ENCODE measurements at places on chromosomes 6 and 20. TPM values are rescaled to one million over a fixed set of nuclear protein-coding genes. Genes with fewer than 3 reads are reported as not detected.

The TGM2 gene
- total RNA-seq = 237 TPM

The MRPL14 gene
- total RNA-seq = 43.7 TPM

The ZC3H12D gene
- not detected for total RNA-seq

The GRIK2 gene
- total RNA-seq = 15.8 TPM

DNA sequence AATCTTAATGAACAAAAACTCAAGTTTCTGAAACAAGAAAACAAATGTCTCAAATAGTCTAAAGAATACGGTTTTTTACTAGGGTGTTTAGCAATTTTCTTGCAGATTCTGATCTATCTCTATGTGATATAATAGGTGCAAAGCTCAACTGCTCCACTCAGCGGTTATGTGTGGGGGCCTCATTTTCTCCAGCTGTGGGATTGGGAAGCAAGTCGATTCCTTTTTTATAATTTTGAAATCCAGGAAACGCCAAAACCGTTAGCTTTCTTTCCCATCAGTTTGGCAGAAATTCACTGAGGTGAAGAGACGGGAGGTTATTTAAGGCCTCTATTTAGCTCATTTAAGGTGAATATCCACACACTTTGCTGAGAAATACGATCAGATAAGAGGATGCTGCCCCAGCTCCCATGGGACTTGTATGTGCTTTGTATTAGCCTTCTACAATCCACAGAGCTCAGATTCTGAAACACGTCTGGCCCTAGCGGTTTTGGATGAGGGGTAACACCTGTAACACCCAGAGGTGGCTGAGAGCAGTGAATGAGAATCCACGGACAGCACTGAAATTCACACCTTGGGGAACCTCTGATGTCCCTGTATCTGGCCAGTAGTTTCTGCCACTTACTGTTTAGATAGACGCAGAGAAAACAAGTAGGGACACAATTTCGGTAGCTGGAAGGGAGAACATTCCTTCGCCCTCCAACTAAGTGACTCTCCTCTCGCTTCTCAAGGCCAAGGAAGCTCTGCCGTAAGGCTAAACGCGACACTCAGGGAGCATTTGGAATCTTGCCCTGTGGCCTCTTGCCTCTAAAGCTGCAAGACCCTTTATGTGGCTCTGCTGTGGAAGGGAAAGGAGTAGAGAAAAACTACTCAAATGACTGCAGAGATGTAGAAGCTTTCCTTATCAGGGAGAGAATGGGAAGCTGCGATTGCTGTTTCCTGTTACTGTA is 6.5 kb upstream of the BCAS4 start:
- H3K4me1 ChIP-seq = peaks cover 15% of the 10 kb centered on the region
- peak; percentile 68 for DNase-seq
- H3K4me3 ChIP-seq = no peak overlapping the region
- no peaks in the 10 kb centered on the region for H3K27me3 ChIP-seq
- H3K36me3 ChIP-seq = no peaks in the 10 kb centered on the region
- no peak overlapping the region for H3K27ac ChIP-seq

GRCh38 chr6:33081098-33081824 is 5.5 kb downstream of the HLA-DPB1 start:
- DNase-seq = no peak
- H3K36me3 ChIP-seq = no peaks in the 10 kb centered on the region
- H3K27me3 ChIP-seq = peaks cover 17% of the 10 kb centered on the region

DNA sequence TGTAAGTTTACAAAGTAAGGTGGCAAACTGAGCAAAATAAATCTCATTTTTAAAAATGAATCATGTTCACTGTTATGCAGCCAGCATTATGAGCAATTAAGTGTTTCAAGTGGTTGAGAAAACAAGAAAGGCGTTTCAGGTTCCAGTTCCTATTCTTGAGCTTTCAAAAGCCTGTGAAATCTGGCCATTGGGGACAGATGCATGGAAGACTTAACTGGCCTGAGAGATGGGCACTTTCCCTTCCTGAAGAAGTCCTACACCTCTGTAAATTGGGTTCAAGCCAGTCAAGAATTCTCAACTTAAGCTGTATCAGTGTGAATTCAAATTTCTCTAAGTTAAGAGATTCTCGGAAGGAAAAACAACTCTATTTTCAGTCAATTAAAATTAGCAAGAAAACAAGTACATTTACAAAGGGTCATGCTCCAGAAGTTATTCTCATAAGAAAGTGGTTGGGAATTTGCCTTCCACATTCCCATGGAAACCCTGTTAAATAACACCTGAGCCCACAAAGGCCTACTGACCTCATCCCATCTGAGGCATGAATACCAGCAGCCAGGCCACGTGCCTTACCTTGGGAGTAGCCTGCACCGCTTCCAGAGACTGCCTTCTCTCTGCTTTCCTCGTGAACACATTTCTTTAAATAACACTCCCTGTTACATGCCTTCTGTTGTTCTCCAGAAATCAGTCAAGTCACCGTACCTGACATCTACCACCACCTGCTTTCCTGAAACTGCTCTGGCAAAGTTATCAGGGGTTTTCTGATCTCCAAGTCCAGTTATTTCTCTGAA is 19.4 kb downstream of the MAP3K5 start:
- no peak overlapping the region for H3K4me3 ChIP-seq
- H3K27me3 ChIP-seq = no peaks in the 10 kb centered on the region
- H3K27ac ChIP-seq = no peak overlapping the region
- H3K36me3 ChIP-seq = no peaks in the 10 kb centered on the region
- DNase-seq = no peak

GRCh38 chr20:14996883-14997672 is 659.7 kb upstream of the FLRT3 start:
- H3K27me3 ChIP-seq = no peaks in the 10 kb centered on the region
- no peak for DNase-seq
- H3K36me3 ChIP-seq = no peaks in the 10 kb centered on the region
- no peak overlapping the region for H3K27ac ChIP-seq
- no peak overlapping the region for H3K4me3 ChIP-seq

DNA sequence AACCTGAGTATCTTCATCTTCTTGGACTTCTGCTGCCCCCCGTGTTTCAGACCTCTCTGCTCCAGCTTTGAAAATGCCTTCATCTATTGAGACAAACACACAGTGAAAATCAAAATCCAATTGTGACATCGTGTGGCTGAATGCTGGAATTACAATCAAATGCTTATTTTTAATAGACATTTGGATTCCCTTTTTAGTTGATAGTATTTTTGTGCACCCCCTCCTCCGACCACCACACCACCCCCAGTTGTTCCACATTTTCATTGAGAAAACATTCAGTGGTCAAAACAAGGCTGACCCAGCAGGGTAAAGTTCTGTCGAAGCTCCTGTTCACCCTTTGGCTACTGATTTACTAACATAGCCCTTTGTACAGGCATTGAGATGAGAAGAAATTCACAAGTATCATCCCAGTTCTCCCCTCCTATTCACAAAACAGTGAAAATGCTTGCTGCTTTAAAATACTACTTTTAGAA is 79.0 kb downstream of the NRSN1 start:
- no peaks in the 10 kb centered on the region for H3K4me1 ChIP-seq
- no peak overlapping the region for H3K27ac ChIP-seq
- H3K27me3 ChIP-seq = no peaks in the 10 kb centered on the region
- peak; percentile 38 for DNase-seq

DNA sequence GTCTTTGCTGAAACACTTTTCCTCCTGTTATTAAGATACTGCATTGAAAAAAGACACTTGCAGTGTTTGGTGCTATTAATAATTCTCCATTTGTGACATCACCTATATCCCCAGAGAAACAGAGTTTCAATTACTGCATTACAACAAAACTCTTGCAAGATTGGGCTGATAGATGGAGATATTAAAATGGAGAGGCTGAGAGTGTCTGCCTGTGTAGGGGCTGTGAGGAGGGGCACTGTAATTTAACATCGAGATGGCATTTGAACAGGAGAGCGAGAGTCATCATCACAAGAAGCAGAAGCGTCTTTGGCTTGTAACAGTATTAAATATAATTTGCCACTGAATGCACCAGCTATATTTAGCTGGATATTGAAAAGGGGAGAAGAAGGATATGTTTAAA is 316.5 kb downstream of the CDH26 start:
- no peak for DNase-seq
- no peak overlapping the region for H3K27ac ChIP-seq
- no peaks in the 10 kb centered on the region for H3K36me3 ChIP-seq
- no peaks in the 10 kb centered on the region for H3K4me1 ChIP-seq

DNA sequence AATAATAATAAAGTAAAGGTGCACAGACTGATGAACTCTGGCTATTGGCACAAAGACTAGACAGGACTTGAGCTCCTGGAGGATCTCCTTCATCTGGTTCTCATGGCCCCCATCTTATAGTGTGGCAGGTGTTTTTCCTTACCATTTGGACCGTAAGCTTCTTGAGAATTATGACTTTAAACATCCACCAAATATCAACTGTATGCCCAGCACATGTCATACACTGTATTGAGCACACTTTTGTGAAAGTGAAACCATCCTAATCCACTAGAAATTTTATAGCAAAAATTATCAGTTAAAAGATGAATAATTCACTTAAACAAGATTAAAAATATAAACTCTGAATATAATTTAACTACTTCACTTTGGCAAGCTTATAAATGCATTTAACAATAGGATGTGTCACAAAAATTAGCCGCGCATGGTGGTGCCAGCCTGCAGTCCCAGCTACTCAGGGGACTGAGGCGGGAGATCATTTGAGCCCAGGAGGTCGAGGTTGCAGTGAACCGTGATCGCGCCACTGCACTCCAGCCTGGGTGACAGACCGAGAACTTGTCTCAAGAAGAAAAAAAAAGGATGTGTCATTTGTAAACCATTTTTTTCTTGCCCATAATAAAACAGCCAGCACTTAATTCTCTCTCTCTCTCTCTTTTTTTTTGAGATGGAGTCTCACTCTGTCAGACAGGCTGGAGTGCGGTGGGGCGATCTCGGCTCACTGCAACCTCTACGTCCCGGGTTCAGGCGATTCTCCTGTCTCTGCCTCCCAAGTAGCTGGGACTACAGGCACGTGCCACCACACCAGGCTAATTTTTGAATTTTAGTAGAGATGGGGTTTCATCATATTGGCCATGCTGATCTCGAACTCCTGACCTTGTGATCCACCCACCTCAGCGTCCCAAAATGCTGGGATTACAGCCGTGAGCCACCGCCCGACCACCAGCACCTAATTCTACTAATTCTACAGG is 9.1 kb downstream of the HIVEP2 start:
- no peak overlapping the region for H3K4me3 ChIP-seq
- no peaks in the 10 kb centered on the region for H3K27me3 ChIP-seq
- peaks cover 6% of the 10 kb centered on the region for H3K4me1 ChIP-seq
- DNase-seq = no peak
- no peak overlapping the region for H3K27ac ChIP-seq

DNA sequence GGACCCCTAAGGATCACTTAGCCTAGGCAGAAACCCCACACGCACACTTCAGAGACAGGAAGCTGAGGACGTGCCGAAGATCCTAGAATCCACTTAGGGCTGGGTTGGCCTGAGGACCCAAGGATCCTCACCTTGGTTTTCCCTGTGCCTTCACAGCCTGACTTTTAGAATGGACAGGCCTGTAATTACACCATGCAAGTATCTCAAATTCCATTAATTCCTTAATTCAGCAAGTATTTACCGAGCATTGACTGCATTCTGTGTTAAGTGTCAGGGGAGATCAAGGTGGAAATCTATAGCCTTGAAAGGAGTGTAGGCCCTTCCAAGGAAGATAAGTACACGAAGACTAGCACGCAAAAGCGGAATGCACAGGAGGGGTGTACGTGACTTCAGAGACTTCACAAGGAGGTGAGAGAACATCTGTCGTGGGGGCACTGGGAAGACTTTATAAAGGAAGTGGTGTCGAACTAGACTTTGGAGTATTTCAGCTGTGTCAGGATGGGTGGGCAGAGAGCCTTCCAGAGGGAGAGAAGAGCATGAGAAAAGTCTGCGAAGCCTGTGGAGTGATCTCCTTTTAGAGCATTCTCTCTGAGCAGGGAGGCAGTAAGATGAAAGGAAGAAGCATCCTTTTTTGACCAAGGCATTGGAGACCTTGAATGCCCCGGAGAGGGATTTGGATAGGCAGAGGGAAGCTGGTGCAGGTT is 4.0 kb downstream of the DSP start:
- peaks cover 11% of the 10 kb centered on the region for H3K27me3 ChIP-seq
- peaks cover 6% of the 10 kb centered on the region for H3K4me1 ChIP-seq
- DNase-seq = no peak
- no peak overlapping the region for H3K27ac ChIP-seq
- H3K36me3 ChIP-seq = no peaks in the 10 kb centered on the region

GRCh38 chr6:91132461-91132860 is 545.6 kb upstream of the MAP3K7 start:
- no peak overlapping the region for H3K4me3 ChIP-seq
- DNase-seq = no peak
- H3K4me1 ChIP-seq = no peaks in the 10 kb centered on the region
- no peak overlapping the region for H3K27ac ChIP-seq
- no peaks in the 10 kb centered on the region for H3K36me3 ChIP-seq
- H3K27me3 ChIP-seq = no peaks in the 10 kb centered on the region

Data from IMR-90 (cell line).